ENCODE measurements at places on chromosomes 3 and 15.
A peak's percentile ranks its signal among the peaks of the same experiment; 100 is the strongest.

GRCh38 chr3:185371306-185372074, 8.6 kb downstream of the MAP3K13 start:
- no peak for DNase-seq

- DNase-seq, result no peak
Measured at GRCh38 chr3:42746455-42747450, 26.3 kb downstream of the CCDC13 start.

- no peak for DNase-seq
Measured at GRCh38 chr3:140103986-140104645, 169.1 kb downstream of the CLSTN2 start.

GRCh38 chr3:1578124-1578806, 485.4 kb downstream of the CNTN6 start:
- no peak for DNase-seq

DNA sequence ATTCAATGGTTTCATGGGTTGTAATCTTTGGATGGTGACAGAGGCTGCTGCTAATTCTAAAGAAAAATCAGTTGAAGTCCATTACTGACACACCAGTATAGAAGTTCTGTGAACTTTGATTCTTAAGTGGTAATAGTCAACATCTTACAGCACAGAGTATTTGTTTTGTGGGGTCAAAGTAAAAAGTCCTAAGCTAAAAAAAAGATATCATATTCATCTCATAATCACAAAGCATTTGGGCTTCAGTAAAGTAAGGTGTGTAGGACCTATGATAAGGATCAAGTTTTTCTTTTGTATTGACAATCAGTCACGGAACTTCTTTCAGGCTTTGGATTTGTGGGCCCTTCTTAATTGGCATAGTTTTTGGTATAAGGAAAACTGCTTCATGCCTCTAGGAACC, 1.1 kb downstream of the ASTE1 start:
- DNase-seq, result no peak

DNA sequence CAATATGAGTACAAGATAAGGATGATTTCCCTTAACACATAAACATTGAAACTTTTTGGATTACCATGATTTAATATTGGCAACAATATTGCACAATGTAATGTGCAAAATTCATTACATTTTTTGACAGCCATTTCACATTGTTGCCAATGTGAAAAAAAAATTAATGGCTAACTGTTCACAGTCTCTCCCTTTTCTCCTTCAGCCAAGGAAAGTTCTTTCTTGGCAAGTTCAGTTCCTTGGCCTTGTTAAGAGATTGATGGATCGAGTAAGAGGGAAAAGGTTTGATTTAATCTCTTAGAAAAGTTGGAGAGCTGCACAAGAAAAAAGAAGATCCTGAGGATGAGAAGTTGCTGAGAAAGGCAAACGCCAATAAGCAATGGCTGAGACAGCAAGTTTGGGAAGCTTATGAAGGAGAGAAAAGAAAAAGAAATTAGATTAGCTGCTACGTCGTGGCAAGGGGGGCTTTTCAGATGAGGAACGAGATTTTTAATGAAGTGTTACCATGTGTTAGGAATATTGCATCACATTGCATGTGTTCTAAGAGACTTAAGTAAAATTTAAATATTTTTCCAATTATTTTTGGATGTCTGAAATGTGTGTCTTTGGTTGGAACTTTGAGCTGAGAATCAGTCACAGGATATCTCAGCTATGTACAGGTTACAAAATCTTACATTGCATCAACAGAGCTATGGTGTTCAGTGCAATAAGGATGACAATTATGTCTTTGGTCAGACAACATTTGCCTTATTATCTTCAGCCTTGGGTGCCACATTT, 61.4 kb upstream of the ZNF280D start:
- DNase-seq, result no peak

GRCh38 chr3:88180398-88180999, 30.7 kb downstream of the C3orf38 start:
- peak; percentile 87 for DNase-seq

DNA sequence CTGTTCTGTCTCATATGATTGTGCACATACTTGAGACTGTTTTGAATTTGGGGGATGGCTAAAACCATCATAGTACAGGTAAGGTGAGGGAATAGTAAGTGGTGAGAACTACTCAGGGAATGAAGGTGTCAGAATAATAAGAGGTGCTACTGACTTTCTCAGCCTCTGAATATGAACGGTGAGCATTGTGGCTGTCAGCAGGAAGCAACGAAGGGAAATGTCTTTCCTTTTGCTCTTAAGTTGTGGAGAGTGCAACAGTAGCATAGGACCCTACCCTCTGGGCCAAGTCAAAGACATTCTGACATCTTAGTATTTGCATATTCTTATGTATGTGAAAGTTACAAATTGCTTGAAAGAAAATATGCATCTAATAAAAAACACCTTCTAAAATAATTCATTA, 5.1 kb downstream of the CCR5 start:
- DNase-seq, result no peak

- no peak for DNase-seq
Measured at GRCh38 chr3:44375450-44375849, 36.9 kb downstream of the TCAIM start.

- DNase-seq, result no peak
Measured at GRCh38 chr3:80655216-80655615, 887.4 kb upstream of the ROBO1 start.
